ENCODE measurements at places on chromosomes 12 and 14.

- DNase-seq = no peak
Observed at GRCh38 chr12:101666052-101666728, 31.2 kb upstream of the CHPT1 start.

- no peak for DNase-seq
Observed at GRCh38 chr12:111437816-111438454, 32.2 kb downstream of the SH2B3 start.

GRCh38 chr12:86435053-86435452 is 178.9 kb upstream of the MGAT4C start:
- DNase-seq = no peak

DNA sequence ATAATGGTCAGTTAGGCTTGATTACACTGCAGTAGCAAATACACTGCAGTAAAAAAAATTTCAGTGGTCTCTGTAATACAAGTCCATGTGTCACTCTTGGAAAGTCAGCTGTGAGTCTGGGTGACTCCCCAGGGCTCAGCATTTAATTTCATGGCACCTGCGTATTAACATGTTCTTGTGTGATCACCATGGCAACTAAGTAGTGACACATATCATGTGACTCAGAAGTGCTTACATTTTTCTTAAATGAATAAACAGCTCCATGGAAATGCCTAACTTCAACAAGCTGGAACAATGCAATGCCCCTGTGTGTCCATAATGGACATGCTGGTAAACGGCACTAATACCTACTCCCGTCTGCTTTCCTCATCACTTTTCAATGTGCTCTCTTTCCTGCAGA is 88.5 kb upstream of the ANO4 start:
- no peak for DNase-seq

GRCh38 chr14:73249108-73249507 is 11.8 kb downstream of the PAPLN start:
- DNase-seq = no peak

DNA sequence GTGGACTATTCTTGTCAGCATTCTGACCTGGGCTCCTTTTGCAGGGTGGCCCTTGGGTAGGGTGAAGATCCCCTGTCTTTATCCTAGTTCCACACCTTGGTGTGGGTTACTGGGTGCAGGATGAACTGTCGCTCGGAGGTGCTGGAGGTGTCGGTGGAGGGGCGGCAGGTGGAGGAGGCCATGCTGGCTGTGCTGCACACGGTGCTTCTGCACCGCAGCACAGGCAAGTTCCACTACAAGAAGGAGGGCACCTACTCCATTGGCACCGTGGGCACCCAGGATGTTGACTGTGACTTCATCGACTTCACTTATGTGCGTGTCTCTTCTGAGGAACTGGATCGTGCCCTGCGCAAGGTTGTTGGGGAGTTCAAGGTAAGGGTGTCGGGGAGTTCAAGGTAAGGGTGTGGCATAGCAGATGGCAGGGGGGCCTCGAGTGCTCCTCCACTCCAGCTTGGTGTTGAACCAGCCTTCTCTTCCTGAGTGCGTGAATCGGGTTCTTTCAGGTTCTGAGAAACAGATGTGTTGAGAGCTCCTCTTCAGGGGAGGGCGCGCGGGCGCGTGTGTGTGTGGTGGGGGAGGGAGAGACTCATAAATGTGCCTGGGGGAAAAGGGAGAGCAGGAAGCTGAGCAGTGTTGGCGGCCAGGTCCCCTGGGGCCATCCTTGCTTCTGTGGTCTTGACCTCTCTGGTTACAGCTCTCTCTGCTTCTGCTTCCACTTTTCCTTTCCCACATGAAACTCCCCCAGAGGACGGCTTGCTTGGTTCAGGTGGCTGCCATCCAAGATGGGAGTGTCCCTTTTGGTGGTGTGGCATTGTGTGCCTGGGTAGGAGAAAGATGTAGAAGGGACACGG is 4.0 kb downstream of the ATG101 start:
- no peak for DNase-seq

- DNase-seq = no peak
Observed at GRCh38 chr14:45051896-45052295, 32.0 kb upstream of the PRPF39 start.
